ENCODE measurements at places on chromosomes 3 and 15. TPM values are rescaled to one million over a fixed set of nuclear protein-coding genes. Genes with fewer than 3 reads are reported as not detected.

COMMD4 gene
- polyA plus RNA-seq = 79.9 TPM

MDFIC2 gene
- not detected for polyA plus RNA-seq

DNA sequence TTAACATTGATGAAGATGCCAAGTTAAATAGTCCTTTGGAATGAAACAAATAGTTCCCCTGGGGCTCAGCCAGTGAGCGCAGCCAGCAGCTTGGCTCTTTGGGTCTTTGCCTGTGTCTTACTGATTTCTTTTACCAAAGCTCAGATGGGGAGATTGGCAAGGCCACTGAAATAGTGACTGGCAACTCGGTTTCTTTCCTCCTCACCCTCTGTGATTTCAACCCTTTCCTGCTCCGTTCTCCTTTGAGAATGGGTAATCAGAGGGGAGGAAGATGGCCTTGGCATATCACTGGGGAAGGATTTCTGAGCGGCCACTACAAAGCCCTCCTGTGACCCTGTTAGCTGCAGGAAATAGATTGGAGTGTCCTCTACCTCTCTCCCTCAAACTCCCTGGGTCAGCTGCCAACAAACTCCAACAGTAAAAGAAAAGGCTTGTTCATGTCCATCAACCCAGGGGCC is 337.1 kb upstream of the LRRFIP2 start:
- H3K4me1 ChIP-seq = peaks cover 5% of the 10 kb centered on the region
- H3K4me3 ChIP-seq = no peak overlapping the region
- no peak for DNase-seq
- H3K36me3 ChIP-seq = peaks cover 20% of the 10 kb centered on the region
- H3K27me3 ChIP-seq = no peaks in the 10 kb centered on the region

GRCh38 chr15:42711746-42712145 is 25.2 kb downstream of the CDAN1 start:
- H3K27ac ChIP-seq = no peak overlapping the region
- H3K4me3 ChIP-seq = no peak overlapping the region
- no peaks in the 10 kb centered on the region for H3K27me3 ChIP-seq
- H3K36me3 ChIP-seq = no peaks in the 10 kb centered on the region

DNA sequence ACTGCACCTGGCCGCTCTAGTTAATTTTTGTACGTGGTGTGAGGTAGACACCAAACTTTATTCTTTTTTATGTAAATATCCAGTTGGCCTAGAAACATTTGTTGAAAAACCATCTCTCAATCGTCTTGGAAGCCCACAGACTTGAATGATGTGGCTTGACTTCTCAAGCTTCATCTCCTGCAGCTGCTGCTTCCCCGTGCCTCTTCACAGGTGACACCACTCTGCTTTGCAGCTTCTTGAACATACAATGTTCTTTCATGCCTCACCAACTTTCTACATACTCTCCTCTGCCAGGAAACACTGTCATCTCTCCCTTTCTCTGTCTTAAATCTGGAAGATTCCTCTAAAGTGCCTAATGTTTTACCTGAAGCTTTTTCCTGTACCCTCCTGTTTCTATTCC is 35.6 kb downstream of the MAP6D1 start:
- H3K4me1 ChIP-seq = no peaks in the 10 kb centered on the region
- no peak for DNase-seq
- peaks cover 53% of the 10 kb centered on the region for H3K36me3 ChIP-seq
- no peak overlapping the region for H3K27ac ChIP-seq
- H3K4me3 ChIP-seq = no peak overlapping the region

- H3K36me3 ChIP-seq = peaks cover 2% of the 10 kb centered on the region
- no peaks in the 10 kb centered on the region for H3K27me3 ChIP-seq
- H3K27ac ChIP-seq = no peak overlapping the region
- peaks cover 2% of the 10 kb centered on the region for H3K4me1 ChIP-seq
- H3K4me3 ChIP-seq = no peak overlapping the region
Measured at GRCh38 chr3:142154186-142154585, 4.8 kb upstream of the TFDP2 start.

Data from large intestine (tissue), 12 donors.